Stimulated activated CD4-positive, alpha-beta T cell treated with anti-CD3 and anti-CD28 coated beads, Interleukin-15, amount 100 ng/mL, for 48 hours (primary cell): ENCODE measurements at places on chromosomes 12 and 14.
A peak's percentile ranks its signal among the peaks of the same experiment; 100 is the strongest.

DNA sequence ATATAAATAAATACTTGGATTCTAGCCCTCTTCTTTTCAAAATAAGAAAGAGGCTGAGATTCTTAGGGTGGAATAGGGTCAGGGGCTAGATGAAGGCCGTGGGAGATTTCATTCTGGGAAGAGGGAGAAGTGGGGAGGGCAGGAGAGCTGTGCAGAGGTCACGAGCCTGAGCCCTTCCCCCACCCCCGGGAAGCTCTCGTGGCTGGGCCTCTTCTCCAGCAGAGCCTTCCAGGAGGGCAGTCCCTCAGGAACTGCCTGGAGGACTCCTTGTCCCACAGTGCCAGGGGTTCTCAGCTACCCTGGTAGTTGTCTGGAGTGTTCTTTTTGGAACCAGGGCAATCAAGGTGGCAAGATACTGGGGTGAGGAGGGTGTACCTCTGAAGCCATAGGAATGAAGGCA, 94.0 kb downstream of the ESR2 start:
- no peak for DNase-seq

DNA sequence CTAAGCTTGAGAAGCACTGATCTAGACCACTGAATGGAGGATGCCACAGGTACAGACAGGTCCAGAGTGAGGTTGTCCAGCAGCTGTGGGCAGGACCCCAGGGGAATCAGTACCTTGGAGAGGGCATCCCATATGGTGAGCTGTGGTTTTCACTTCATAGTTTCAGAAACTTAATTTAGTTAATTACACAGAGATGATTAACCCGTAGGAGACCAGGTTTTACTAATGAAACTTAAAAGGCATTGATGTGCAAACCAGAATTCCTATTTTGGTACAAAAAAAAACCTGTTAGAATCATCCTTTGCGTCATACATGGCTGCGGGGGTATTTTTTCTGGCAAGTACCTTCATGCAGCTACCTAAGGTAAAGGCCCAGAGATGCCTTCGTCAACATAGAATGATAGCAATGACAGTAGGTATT, 159.3 kb downstream of the DACT1 start:
- no peak for DNase-seq

DNA sequence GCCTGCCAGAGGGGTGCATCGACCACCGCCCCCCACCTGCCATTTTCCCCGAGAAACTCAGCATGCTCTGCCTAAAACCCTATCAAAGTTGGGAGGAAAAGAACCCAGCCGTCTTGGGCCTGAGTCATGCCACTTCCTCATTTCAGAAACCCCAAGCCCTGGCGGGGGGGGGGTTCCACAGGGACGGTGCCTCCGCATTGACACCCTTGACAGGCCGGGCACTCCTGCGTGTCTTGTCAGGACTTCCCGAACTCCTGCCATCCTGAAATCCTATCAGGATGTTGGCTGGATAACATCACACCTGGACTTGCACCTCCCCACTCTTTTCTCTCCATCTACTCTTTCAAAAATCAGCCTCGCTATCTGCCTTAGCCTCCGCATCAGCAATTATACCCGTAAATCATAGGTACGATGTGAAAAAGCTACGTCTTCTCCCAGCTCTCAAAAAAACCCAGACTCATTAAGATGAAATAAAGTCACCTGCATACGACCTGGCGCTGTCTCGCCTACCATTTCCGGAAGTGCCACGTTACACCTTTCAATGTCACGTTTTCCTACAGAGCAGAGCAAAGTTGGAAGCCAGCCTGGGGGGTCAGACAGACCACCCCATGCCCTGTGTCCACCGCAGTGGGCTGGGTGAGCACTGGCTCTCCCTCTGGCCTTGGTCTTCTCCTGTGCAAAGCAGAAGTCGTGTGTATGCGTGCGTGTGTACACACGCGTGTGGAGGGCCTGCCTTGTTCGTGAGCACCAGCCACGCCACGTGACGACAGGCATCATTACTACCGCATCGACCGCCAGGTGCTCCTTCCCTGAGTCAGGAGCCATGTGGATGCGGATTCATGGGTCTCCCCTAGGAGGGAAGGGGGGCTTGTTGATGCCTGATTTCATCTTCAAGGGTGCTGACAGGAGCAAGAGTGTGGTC, 96.7 kb downstream of the RFLNA start:
- peak; percentile 15 for DNase-seq

DNA sequence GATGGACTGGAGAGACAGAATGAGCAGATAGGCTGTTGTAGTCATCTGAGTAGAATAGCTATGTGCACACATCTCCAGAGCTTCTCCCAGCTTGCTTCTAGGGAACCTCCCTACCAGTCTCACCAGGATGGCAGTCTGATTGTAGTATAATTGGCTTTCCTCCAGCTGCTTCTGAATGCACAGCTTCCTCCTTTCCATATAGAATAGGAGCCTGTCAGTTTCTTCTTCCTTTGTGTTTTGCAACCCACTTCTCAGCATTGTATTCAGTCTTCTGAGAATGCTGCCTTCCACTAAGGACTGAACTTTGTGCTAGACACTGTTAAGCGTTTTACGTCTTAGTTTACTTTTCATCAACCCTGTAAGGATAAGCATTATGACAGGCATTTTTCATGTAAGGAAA, 2.2 kb upstream of the CSAD start:
- no peak for DNase-seq

GRCh38 chr12:91890742-91891141, 254.9 kb downstream of the BTG1 start:
- no peak for DNase-seq

DNA sequence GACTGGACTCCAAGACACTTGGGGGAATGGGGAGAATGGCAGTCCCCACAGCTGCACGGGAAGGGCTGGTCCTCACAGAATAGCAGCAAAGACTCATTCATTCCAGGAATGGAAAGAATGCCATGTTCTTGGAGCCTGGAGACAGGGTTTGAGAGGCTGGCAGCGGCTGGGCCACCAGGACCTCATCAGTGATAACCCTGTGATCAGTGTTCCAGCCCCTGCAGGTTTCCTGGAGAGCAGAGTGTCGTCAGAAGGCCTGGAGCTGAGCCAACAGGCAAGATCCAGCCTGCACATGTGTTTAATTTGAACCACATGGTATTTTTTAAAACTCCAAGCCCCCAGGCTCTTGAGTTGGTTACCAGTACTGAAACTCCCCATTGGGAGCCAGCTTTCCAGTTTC, 11.3 kb downstream of the BDKRB1 start:
- no peak for DNase-seq

- no peak for DNase-seq
These were observed 28.8 kb upstream of the TCL1B start for GRCh38 chr14:95657454-95657853.

DNA sequence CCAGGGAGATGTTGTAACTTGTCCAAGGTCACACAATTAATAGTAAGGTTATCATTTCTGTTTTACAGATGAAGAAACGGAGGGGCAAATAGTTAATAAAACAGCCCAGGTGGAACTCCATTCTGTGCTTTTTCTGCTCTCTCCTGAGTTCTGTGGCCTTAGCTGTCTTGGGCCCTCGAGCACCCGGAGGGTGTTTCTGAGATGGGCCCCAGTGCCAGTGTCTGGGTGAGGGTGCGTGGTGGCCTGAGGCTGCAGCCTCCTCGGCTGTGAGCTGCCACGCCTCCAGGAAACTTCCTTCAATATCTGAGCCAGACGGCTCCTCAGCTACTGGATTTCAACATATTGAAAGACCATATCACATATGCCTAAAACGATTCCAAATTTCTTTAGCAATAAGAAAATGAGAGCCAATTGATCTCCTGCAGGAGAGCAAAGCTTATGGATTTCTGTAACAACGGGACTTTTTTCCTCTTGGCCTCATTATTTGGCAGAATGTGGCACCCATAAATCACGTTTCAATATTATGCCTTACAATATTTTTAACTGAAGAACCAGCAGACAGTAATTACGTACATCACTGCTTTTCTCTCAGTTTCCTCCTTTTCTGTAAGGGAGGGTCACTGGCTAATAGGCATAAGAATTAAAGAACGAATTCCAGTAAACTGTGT, 74.8 kb upstream of the DICER1 start:
- DNase-seq = no peak

- no peak for DNase-seq
These were observed 52.5 kb downstream of the ATP23 start for GRCh38 chr12:57993834-57994233.

- no peak for DNase-seq
These were observed 226.7 kb upstream of the NAV3 start for GRCh38 chr12:77603946-77604345.

GRCh38 chr12:71160585-71160984, 2.8 kb upstream of the TSPAN8 start:
- DNase-seq = no peak

GRCh38 chr12:78431931-78432330, 432.6 kb upstream of the SYT1 start:
- no peak for DNase-seq

GRCh38 chr12:130026608-130027176, 122.9 kb upstream of the TMEM132D start:
- no peak for DNase-seq

GRCh38 chr14:24135834-24136683, at the start of gene PSME1:
Gene PSME1, plus strand, starts transcription at chr14:24136194. Its CDS starts 69 bp downstream, at chr14:24136263.
- peak; percentile 92 for DNase-seq

DNA sequence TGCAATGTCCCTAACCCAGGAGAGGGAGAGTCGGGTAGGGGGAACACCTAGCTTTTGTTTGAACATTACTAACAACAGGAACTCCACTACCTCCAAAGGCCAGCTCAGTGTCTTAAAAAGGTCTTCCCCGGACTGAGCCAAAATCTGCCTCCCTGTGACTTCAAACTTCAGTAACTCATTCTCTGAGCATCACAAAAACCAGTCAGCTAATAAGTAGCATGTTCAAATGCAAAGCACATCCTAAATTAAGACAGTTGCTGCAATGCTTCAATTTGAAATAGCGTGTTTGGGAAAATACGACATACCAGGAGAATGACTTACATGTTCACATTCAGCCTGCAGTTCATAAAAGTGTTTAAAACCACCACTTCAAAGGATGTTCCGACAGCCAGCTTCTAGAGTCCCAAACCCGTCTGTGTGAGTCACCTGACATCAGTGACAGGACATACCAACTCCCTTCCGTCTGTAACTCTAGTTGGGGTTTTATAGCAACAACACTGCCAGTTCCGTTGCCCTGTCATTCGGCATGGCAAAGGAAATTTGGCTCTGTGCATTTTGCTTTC, 13.0 kb downstream of the ZFP36L1 start:
- DNase-seq = no peak

- DNase-seq = peak; percentile 52
These were observed 7.2 kb upstream of the ANKRD9 start for GRCh38 chr14:102516531-102517391.
